ENCODE measurements at places on chromosomes 5 and 9.

DNA sequence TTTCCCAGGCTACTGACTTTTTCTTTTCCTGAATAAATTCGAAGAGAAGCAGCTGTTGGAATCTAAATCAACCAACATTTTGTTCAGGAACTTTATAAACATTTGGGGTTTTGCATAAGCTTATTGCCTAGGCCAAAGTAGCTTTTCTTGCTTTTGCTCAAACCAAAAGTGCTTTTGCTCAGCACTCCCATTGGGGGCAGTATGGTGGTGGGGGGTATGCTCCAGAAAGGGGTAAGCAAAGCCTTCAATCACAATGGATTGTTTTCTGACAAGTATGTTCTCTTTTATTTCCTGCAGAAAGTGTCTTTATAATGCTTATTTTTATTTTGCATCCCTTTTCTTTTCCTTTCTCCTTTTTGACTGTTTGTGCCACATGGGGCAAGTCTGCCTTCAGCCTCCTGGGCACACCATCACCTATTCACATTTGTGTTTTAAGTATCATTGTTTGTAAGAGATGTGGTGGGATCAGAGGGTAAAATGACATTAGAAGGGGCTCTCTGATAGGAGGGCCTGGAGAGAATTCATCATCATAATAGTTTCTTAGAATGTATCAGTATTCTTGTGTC, 86.0 kb downstream of the PRDM6 start:
- no peak for DNase-seq

GRCh38 chr5:59107692-59108091, 524.8 kb downstream of the RAB3C start:
- DNase-seq = no peak

GRCh38 chr5:69485471-69485870, 7.1 kb upstream of the OCLN start:
- DNase-seq = no peak

DNA sequence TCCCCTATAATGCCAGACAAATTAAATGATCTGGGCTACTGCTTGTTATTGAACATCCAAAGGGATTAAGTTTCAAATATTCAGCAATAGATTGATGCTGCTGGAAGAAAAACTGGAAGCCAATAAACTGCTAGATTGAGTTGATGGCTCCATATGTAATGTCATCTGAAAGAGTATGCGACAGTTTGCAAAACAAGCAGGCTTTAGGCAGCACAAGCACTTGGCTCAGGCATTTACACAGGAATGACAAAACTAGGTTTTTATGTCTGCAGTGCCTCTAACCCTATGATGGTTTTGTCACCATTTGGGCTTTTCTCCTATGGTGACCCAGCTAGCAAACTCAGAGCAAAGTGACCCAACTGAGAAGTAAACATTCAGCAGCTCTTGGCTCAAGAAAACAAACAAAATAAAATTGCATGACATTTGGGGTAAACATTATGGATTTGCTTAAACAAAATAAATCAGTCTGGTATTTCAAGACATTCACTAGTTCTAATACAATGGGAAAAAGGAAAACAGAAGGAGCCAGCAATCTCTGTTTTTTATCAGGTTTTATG, 978.5 kb downstream of the DTWD2 start:
- no peak for DNase-seq

DNA sequence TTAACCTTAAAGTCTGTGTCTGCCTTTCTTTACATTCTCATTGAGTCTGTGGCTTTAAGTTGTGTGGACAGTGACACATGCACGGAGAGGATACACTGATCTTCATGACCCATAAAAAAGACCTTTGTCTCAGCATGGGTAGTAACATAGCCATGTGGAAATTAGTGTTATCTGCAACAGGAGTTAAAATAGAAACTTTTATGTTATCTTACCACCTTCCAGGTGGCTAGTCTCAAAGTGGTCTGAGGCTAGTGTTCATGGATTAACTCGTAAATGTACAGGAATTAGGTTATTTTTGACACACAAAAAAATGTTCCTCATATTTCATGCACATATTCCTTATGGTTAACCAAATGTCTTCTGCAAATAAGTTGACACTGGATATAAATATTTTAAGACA, 607.0 kb downstream of the ISL1 start:
- DNase-seq = no peak

DNA sequence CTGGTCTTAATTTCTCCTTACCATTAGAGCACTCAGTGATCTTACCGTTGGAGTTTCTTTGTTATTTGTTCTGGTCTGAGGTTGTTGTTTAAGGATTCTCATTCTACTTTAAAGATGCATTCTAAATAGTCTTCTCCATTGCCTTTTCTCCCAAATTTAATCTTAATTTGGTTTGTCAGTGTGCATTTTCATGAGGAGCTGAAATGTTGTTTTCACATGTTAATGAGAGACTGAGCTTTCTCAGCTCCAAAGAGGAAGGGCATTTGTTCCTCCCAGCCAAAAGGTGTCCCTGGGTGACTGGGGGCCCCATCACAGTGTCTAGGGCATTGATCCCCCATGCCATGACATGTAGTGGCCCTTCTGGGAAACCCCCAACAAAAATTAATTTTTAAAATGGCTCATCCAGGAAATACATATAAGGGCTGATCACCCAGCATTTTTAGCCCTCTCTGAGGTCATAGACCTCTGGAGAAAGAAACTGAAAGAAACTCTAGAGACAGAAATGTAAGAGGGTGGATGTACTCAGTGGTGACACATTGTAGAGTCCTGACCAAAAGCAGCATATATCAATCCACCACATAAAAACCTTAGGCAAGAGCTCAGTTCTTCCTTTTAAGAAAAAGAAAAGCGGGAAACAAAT, 240.4 kb upstream of the RAI14 start:
- DNase-seq = no peak

GRCh38 chr5:159801303-159801702, 115.0 kb upstream of the ADRA1B start:
- no peak for DNase-seq

- DNase-seq = no peak
Observed at GRCh38 chr9:129221979-129222635, 44.0 kb upstream of the IER5L start.

DNA sequence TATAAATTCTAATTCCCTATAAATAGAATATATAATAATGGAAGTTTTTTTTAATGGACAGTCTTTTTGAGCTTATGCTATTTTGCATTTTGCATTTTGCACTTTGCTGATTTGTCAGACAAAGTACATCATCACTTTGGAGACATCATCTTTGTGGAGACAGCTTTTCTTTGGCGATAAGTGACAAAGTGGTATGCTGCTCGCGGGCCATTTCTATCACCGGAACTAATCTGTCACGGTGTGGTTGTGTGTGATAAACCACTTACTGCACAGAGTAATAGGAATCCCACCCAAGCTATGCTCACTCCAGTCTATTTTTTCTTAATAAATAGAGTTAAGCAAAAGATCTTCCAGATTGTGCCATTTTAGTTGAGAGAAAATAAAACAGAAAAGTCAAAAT, 133.1 kb downstream of the MACIR start:
- DNase-seq = no peak

DNA sequence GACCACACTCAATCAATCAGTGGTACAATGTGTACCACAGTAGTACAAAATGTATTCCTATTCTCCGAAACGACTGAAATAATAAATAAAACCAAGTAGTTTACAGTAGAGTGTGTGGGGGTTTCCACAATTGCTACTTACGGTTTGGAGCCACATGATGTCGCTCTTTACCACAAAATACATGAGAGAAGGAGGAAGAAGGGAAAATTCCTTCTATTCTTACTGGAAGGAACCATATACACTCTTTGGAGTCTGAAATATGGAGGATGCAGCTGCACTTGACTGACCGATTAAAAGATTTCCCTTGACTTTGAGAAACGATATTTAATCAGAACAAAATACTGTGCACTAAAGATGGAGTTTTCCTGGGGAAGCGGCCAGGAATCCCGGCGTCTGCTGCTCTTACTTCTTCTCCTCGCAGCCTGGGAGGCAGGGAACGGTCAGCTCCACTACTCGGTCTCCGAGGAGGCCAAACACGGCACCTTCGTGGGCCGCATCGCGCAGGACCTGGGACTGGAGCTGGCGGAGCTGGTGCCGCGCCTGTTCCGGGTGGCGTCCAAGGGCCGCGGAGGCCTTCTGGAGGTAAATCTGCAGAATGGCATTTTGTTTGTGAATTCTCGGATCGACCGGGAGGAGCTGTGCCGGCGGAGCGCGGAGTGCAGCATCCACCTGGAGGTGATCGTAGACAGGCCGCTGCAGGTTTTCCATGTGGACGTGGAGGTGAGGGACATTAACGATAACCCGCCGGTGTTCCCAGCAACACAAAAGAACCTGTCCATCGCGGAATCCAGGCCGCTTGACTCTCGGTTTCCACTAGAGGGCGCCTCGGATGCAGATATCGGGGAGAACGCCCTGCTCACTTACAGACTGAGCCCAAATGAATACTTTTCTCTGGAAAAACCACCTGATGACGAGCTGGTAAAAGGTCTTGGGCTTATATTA, at the start of gene PCDHA4:
Gene PCDHA4 (plus strand): TSS at position 235 of the 942 bp plus-strand sequence.
- DNase-seq = no peak

DNA sequence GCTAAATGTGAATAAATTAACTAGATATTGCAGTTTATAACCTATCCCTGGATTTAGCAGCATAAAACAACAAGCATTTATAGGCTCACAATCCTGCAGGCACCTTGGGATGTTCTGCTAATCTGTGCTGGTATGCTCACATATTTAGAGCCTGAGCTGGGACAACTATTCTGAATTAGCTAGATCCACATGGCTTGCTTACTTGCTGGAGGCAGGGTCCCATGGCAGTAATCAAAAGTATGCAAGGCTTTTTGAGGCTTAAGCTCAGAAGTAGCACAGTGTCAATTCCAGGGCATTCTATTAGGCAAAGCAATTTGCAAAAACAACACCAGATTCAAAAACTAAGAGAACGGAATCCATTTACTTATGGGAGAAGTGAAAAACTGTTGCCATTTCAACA, 745.0 kb upstream of the ACO1 start:
- DNase-seq = no peak

DNA sequence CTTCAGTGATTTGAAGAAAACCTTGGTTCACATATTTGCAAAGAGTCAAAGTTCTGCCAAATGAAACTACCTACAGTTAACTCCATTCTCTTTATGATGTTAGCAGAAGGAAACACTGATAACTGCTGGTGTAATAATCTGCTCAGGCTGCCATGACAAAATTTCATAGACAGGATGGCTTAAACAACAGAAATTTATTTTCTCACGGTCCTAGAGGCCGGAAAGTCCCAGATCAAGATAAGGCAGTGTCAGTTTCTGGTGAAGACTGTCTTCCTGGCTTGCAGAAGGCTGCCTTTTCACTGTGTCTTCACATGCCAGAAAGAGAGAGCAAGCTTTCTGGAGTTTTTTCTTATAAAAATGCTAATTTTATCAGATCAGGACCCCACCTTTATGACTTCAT, 102.4 kb upstream of the PARP8 start:
- no peak for DNase-seq

- DNase-seq = no peak
Observed at GRCh38 chr5:70440-70839, 21.5 kb upstream of the PLEKHG4B start.

GRCh38 chr9:4967523-4967922, 17.5 kb upstream of the JAK2 start:
- DNase-seq = no peak

DNA sequence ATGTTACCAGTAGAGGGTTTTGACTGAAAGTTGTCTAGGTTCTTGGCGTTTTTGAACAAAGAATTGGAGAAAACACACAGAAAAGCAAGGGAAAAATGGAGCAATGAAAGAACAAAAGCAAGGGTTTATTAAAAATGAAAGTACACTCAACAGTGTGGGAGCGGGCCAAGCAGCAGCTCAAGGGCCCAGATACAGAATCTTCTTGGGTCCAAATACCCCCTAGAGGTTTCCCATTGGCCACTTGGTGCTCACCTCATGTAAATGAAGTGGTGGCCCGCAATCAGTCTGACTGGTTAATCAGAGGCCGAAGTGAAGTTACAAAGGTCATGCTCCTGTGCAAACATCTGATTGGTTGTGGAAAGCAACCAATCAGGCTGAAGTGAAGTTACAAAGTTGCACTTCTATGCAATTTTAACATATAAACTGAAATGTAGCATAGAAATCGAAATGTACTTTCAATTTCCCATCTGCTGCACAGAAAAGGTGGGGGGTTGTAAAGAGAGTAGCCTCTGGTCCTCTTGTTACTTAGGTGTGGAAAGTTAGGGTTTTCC, 1.9 kb upstream of the GM2A start:
- peak; percentile 21 for DNase-seq

DNA sequence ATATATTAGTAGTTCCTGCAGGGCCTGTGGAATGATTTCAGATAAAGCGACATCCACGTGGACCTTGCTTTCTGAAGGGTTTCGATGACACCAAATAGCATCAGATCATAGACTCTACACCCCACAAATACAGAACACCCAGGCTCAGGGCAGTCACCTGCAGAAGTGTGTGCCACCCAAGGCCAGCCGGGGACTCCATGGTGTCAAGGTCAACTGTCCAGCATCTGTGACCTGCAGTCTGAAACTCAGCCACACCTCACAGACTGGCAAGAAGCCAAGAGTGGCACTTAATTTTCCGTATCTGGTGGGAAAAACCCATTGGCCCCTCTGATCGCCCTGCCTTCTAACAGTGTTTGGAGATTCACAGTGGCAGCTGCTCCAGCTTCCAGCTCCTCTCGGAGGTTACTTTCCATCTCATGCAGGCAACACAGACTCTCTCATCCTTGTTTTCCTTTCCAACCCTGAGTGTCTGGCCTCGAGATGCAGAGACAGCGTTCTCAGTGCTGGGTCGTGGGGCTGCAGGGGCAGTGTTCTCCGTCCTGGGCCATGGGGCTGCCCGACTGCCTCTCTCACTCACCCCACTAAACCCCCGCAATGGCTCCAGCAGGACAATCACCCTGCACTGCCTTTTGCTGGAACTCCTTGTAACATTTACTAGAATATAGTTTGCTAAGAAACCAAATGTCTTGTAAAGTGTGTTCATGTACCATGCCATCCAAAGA, 221.9 kb downstream of the IRX2 start:
- DNase-seq = no peak

DNA sequence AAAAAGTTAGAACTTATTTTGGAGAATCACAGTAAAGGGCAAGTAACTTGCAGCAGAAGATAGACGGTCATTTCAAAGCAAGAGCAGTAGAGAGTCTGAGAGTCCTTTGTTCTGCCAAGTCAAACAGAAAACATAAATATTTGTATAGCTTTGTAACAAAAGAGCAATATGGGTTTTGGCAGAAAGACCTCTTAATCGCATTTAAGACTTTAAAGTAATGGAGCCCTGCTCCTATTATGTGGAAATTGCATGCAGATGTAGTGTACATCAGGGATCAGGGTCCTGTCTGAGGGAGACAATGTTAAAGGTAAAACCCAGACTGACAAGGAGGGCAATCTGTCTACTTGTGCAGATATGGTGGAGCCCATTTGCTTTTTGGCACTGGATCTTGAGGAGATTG, 87.2 kb downstream of the PGM5 start:
- DNase-seq = no peak

- DNase-seq = no peak
Observed at GRCh38 chr5:168086104-168086610, 205.3 kb upstream of the WWC1 start.

- DNase-seq = no peak
Observed at GRCh38 chr5:72394688-72395087, 74.5 kb downstream of the PTCD2 start.

DNA sequence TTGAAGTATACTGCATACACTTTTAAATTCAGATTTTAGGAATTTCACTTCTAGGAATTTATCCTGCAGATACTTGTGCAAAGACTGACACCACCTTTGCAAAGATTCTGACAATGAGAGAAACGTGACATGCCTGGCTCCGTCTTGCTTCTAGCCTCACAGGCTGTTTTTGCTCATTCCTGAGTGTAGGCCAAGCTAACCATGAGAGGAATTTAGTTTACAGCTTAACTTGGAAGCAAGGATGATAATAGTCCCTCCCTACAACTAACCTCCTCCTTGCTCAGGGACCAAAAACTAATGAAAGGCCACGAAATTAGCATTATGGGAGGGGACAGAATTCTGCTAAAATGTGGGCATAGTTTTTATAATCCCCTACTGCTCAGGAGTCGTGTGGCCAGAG, 31.1 kb downstream of the C5orf22 start:
- no peak for DNase-seq
